ENCODE measurements at places on chromosomes 2 and 18. TPM values are rescaled to one million over a fixed set of nuclear protein-coding genes. Genes with fewer than 3 reads are reported as not detected.

Gene FASTKD1
- total RNA-seq, result 66.4 TPM

Gene POLR1B
- total RNA-seq, result 16.0 TPM

Gene IL1A
- not detected for total RNA-seq

Gene KYNU
- 2.1 TPM for total RNA-seq

Gene CDKL4
- total RNA-seq, result 0.84 TPM

Gene MSH2
- 11.4 TPM for total RNA-seq

Gene KCNJ3
- 27.5 TPM for total RNA-seq

Gene CCDC85A
- total RNA-seq, result 2.5 TPM
